ENCODE measurements at places on chromosomes 12 and 14. TPM values are rescaled to one million over a fixed set of nuclear protein-coding genes. Genes with fewer than 3 reads are reported as not detected.

GRCh38 chr12:3256103-3256631 lies 179.0 kb downstream of the TSPAN9 start:
- no peak for DNase-seq

DNA sequence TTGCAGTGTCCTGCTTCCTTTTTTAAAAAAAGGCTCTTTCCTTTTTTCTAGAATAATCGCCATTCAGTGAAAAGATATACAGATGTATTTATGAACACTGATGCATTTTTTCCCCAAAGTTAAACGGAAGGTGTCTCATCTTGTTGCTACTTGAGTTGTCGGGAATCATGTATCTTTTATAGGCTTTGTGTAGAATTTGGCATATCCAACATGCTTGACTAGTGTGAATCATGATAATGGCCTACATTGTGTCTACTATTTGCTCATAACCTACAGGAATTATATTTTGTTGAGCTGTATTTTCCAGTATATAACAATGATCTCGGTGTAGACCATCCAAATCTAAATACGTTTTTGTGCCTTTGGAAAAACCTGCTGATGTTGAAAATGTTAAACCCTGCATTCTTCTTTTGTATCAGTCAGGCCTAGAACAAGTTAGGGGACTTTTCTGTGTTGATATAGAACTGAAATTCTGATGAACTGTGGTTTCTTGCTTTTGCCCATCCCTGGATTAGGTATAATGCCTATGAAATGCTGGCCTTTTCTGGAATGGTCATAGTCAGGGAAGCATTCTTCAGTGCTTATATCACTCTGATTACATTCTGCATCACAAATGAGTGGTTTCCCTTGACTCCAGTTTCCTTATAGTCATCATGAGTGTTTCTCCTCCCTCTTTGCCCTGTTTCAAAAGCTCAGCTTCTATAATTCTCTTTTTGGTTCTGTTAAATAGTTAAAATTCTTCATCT lies 10.8 kb downstream of the BMAL2 start:
- DNase-seq, result peak; percentile 86

Gene MIP
- polyA plus RNA-seq, result not detected

Gene MYL2
- polyA plus RNA-seq, result not detected

DNA sequence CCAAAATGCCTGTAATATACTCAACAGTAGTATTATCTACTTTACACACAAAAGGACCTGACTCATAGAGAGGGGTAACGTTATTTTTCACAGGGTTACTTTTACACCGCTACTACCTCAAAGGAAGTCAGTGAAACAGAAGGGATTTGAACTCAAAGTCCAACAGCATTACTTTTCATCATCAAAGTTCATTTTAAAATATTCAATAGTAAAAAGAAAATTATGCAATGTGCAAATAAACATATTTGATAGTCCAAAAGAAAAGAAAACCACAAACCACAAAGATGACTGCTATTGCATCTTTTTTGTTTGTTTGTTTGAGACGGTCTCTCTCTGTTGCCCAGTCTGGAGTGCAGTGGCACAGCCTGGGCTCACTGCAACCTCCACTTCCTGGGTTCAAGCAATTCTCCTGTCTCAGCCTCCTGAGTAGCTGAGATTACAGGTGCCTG lies 15.5 kb downstream of the KIF21A start:
- DNase-seq, result peak; percentile 8

Gene SOS2
- 11.9 TPM for polyA plus RNA-seq

DNA sequence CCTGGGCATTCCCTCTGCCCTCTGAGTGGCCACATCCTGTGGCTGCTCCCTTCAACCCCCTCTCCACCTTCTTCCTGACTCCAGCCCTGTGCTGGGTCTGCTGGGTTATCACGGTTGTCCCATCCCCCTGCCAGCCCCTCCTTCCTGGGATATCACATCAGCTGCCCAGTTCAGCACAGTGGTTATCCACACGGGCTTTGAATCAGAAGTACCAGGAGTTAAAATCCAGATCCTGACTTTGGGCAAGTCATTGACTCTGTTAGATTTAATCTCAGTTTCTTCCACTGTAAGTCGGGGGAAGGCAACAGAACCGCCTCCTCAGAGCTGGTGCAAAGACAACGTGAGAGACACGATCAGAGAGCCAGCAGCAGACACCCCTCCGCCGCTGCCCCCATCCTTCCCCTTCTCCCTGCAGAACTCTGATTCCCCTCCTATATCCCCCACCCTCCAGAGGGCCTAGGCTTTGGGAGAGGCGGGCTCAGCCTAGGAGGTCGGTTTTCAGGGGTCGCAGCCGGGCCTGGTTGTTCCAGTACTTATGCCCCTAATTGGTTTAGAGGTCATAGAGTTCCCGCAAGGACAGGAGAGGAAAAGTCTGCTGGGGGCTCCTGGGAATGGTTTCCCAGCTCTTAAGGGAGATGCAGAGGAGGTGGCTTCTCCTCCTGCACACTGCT lies 42.5 kb downstream of the PRIMA1 start:
- DNase-seq, result no peak

DNA sequence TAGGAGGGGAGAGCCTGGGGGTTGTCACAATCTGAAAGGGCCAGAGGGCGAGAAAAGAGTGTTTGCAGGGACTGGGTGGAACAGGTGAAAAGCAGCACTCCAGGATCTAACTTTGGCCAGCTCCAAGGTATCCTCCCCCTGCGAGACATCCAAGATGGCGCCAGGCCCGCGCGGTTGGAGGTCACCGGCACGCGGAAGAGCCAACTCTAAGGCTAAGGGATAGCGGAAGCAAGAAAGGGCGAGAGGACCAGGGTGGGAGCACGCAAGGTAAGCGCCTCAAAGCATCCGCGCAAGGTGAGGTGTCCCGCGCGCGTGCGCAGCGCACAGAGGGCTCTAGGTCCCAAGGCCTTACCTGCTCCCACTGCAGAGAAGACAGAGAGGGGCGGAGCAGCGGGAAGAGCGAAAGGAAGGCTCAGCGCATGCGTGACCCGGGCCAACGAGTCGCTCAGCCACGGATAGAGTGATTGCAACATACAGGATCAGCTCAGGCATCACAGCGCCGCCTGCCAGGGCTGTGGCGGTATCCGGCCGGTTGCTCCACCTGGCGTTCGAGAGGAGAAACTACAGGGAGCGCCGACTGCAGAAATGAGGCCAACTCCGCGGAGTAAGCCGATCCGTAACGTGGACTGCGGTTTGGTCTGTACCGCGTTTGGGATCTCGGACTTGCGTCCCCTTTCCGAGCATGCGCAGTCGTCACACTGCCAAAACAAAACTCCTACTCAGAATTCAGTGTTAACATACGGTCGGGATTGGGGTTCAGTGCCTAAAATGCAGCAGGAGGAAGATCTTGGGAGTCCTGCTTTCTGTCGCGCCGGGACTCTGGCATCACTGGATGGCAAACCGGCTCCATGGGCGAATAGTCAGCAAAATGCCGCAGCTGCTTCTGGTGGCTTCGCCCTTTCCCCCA lies at the start of gene ATP5MC2:
Gene ATP5MC2 (minus strand): TSS at position 383 of the 907 bp plus-strand sequence. CDS start 3,469 bp downstream, outside the sequence.
- peak; percentile 96 for DNase-seq

Gene COCH
- polyA plus RNA-seq, result 0.27 TPM
